ENCODE measurements at places on chromosomes 2 and 18.
A peak's percentile ranks its signal among the peaks of the same experiment; 100 is the strongest.

DNA sequence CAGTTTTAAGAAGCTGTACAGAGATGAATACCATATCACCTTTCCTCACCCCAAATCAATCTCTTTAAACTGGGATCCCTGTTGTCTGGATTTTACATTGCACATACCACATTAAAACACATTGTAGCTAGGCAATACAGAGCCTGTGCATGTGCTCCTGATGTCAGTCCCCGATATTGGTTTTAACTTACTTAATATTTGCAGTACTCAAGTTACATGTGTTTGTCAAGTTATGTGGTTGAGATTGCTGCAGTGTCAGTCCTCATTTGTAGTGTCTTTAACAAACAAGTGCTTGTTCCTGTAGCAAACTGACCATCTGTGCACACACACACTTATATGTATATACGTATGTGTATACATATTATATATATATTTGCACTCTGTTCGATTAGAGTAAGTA lies 10.4 kb upstream of the UBE2E3 start:
- no peak for DNase-seq
- H3K27ac ChIP-seq: no peak overlapping the region
- no peaks in the 10 kb centered on the region for H3K27me3 ChIP-seq
- no peaks in the 10 kb centered on the region for H3K4me1 ChIP-seq
- H3K4me3 ChIP-seq: no peak overlapping the region
- H3K36me3 ChIP-seq: no peaks in the 10 kb centered on the region

DNA sequence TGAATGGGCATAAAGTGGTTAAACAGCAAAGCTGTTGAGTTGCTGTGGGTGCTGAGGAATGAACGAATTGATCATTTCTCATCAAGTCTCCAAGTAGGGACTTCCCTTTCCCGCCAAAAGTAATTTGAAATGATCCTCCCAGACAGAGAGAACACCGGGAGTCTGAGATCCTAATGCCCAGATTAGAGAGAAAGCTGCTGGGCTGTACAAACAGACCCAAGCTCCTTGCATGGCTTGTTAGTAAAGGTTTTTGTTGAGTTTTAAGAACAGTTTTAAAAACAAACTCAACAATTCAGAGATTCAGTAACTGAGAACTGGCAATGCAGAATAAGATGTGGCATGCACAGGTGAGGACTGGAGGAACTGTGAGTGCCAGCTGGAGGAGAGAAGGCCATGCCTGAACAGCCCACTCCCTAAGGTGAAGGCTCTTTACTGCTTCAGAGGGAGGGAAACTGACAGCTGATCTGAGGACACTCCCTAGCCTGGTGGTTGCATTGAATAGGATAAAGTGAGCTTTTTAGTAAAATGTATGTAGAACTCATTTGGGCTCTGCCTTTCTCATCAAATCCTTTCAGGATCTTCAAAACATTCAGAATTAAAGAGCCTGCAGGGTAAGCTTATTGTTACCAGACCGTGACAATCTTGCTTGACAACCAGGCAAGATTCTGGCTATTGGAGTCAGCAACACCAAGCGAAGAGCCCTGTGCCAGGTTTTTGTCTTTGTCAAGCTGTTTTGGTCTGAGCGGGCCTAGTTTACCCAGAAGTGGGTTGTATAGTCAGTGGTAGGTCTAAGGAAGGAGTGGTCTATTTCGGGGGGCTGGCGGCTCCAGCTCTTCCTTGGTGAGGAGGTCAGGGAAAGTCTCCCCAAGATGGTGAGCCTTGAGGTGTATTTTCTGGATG lies 63.2 kb upstream of the IGFBP5 start:
- H3K4me3 ChIP-seq: no peak overlapping the region
- H3K36me3 ChIP-seq: no peaks in the 10 kb centered on the region
- peak overlapping the region; percentile 23 for H3K27ac ChIP-seq
- no peaks in the 10 kb centered on the region for H3K4me1 ChIP-seq

DNA sequence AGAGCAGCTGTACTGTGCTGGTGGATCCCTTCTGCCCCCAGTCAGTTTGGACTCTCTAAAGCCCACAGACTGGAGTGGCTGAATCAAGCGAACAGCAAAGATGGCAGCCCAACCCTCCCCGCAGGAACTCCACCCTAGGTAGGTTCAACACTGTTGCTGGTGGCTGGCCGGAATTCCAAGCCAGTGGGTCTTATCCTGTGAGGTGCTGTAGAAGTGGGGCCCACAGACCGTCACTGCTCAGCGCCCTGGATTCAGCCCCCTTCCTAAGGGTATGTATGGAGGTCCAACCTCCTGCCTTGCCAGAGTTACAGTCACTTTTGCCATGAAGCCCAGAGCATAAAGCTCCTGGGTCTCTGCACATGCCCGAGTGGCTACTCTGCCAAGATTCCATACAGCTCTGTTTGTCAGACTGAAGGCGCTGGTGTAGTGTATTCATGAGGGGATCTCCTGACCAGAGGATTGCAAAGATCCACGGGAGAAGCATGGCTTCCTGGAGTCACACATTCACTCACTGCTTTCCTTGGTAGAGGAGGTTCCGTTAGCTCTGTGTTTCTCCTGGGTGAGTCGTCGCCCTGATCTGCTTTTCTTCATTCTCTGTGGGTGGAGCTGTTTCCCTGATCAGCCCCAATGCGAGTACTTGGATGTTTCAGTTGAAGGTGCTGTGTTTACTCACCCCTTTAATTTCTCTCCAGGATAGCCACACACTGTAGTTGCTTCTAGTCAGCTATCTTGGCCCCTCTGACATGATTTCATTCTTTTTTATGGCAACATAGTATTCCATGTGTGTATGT lies 293.6 kb upstream of the THUMPD2 start:
- H3K4me3 ChIP-seq: no peak overlapping the region
- H3K27ac ChIP-seq: no peak overlapping the region
- no peaks in the 10 kb centered on the region for H3K36me3 ChIP-seq
- no peaks in the 10 kb centered on the region for H3K27me3 ChIP-seq

DNA sequence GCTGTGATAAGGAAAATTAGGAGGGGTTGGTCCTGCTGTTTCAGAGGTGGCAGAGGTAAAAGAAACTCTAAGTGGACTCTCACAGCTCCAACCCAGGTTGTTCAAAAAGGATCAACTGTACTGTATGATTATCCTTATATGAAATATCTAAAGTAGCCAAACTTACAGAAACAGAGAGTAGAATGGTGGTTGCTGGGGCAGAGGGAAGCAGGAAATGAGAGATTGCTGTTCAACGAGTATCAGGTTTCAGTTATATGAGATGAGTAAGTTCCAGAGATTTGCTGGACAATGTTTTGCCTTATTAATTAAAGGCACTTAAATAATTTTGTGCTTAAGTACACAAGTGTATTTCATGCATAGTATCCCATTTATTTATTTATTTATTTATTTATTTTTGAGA lies 972.0 kb upstream of the LRRTM1 start:
- H3K27ac ChIP-seq: no peak overlapping the region
- no peaks in the 10 kb centered on the region for H3K27me3 ChIP-seq
- no peak for DNase-seq
- H3K4me3 ChIP-seq: no peak overlapping the region

- H3K4me1 ChIP-seq: no peaks in the 10 kb centered on the region
- DNase-seq: no peak
- no peak overlapping the region for H3K4me3 ChIP-seq
- no peaks in the 10 kb centered on the region for H3K27me3 ChIP-seq
- H3K27ac ChIP-seq: no peak overlapping the region
Measured at GRCh38 chr2:223526106-223526505, 76.1 kb downstream of the SCG2 start.

- no peak overlapping the region for H3K4me3 ChIP-seq
- no peak overlapping the region for H3K27ac ChIP-seq
- no peak for DNase-seq
- no peaks in the 10 kb centered on the region for H3K4me1 ChIP-seq
Measured at GRCh38 chr2:225584796-225585195, 185.3 kb downstream of the NYAP2 start.

DNA sequence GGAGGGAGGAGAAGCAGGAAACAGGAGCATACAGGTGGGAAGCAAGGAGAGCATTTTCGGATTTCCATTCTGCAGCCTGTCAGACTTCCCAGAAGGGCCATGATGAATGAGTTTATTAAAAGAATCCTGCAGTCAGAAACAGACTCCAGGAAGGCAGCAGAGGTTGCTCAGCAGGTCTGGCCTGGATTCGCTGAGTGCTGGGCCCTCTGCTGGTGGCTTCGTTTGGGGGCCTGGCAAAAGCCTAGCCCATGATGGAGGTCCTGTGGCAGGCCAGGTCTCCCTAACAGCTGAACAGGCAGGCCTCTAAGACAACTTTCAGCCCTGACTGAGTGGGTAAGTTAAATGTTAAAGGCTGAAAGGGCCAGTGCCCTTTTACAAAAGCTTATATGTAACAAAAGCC lies 108.2 kb upstream of the CAPN13 start:
- no peak overlapping the region for H3K4me3 ChIP-seq
- no peaks in the 10 kb centered on the region for H3K4me1 ChIP-seq
- H3K36me3 ChIP-seq: no peaks in the 10 kb centered on the region
- no peak overlapping the region for H3K27ac ChIP-seq
- no peaks in the 10 kb centered on the region for H3K27me3 ChIP-seq

- no peak for DNase-seq
- peak overlapping the region; percentile 87 for H3K27ac ChIP-seq
- H3K36me3 ChIP-seq: no peaks in the 10 kb centered on the region
- no peaks in the 10 kb centered on the region for H3K27me3 ChIP-seq
- H3K4me1 ChIP-seq: no peaks in the 10 kb centered on the region
- H3K4me3 ChIP-seq: no peak overlapping the region
Measured at GRCh38 chr2:66852953-66853352, 418.0 kb downstream of the MEIS1 start.
